ENCODE measurements at places on chromosomes 13 and 19. TPM values are rescaled to one million over a fixed set of nuclear protein-coding genes. Genes with fewer than 3 reads are reported as not detected.

- H3K27ac ChIP-seq, result no peak overlapping the region
- H3K4me3 ChIP-seq, result no peak overlapping the region
- DNase-seq, result no peak
- H3K36me3 ChIP-seq, result peaks cover 74% of the 10 kb centered on the region
- H3K4me1 ChIP-seq, result no peaks in the 10 kb centered on the region
Observed at GRCh38 chr19:5672708-5673459, 7.4 kb downstream of the MICOS13 start.

- no peak for DNase-seq
- H3K4me1 ChIP-seq, result no peaks in the 10 kb centered on the region
- no peak overlapping the region for H3K27ac ChIP-seq
- H3K27me3 ChIP-seq, result peaks cover 64% of the 10 kb centered on the region
- no peak overlapping the region for H3K4me3 ChIP-seq
- H3K36me3 ChIP-seq, result no peaks in the 10 kb centered on the region
Observed at GRCh38 chr19:5498830-5499550, 43.8 kb downstream of the ZNRF4 start.

GRCh38 chr13:110471833-110472162 lies 89.7 kb downstream of the RAB20 start:
- H3K27me3 ChIP-seq, result no peaks in the 10 kb centered on the region
- peak overlapping the region; percentile 67 for H3K27ac ChIP-seq
- DNase-seq, result peak; percentile 87
- peaks cover 17% of the 10 kb centered on the region for H3K36me3 ChIP-seq
- no peak overlapping the region for H3K4me3 ChIP-seq

- H3K36me3 ChIP-seq, result peaks cover 38% of the 10 kb centered on the region
- H3K4me1 ChIP-seq, result no peaks in the 10 kb centered on the region
- no peak overlapping the region for H3K4me3 ChIP-seq
- H3K27me3 ChIP-seq, result no peaks in the 10 kb centered on the region
- H3K27ac ChIP-seq, result no peak overlapping the region
- peak; percentile 33 for DNase-seq
Observed at GRCh38 chr13:113460599-113460998, 7.3 kb upstream of the ADPRHL1 start.

DNA sequence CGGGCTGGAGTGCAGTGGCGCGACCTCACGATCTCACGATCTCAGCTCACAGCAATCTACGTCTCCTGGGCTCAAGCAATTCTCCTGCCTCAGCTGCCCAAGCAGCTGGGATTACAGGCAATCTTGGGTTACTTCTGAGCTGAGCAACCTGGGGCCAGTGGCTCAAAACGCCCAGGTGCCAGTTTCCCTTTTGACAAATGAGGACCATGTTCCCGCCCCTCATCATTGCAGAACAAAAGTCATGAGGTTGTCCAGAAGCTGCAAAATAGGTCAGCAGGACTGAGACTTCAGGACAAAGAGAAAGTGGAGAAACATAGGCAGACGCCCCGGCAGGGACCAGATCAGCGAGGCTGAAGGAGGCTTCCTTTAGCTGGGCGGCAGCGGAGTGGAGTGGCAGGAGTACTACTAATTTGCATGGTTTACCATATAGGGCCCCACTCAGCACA lies 3.3 kb upstream of the ADGRE5 start:
- H3K4me3 ChIP-seq, result no peak overlapping the region
- peaks cover 48% of the 10 kb centered on the region for H3K4me1 ChIP-seq
- DNase-seq, result no peak
- peak overlapping the region; percentile 92 for H3K27ac ChIP-seq
- H3K27me3 ChIP-seq, result no peaks in the 10 kb centered on the region

DNA sequence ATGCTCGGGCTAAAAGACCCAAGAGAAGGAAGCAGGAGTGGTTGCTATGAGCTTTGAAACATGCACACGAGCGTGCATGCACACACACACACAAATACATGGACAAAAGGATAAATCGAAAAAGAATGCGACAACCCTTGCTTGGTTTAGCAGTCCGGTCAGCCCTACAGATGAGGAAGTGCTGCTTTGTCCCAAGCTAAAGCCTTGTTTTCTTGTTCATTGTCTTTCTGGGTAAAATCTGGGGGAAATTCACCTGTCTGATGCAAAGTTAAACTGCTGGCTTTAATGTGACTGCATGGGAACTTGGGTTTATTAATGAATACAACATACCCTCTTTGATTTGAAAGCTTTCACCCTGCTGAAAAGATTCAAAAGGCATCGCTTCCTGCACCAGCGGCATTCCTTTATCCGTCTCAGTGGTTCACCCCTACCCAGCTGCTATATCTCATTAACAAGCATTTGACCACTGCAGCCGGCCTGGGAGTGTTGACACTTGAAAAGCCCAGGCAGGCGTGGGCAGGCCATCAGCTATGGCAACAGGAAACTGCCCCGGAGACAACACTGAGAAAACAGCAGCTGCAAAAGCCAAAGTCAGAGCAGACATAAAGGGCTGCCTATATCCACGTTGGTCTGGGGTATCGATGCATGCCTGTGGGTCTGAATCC lies 301.7 kb downstream of the NDFIP2 start:
- H3K27me3 ChIP-seq, result no peaks in the 10 kb centered on the region
- no peaks in the 10 kb centered on the region for H3K36me3 ChIP-seq
- no peaks in the 10 kb centered on the region for H3K4me1 ChIP-seq
- H3K27ac ChIP-seq, result peak overlapping the region; percentile 22

DNA sequence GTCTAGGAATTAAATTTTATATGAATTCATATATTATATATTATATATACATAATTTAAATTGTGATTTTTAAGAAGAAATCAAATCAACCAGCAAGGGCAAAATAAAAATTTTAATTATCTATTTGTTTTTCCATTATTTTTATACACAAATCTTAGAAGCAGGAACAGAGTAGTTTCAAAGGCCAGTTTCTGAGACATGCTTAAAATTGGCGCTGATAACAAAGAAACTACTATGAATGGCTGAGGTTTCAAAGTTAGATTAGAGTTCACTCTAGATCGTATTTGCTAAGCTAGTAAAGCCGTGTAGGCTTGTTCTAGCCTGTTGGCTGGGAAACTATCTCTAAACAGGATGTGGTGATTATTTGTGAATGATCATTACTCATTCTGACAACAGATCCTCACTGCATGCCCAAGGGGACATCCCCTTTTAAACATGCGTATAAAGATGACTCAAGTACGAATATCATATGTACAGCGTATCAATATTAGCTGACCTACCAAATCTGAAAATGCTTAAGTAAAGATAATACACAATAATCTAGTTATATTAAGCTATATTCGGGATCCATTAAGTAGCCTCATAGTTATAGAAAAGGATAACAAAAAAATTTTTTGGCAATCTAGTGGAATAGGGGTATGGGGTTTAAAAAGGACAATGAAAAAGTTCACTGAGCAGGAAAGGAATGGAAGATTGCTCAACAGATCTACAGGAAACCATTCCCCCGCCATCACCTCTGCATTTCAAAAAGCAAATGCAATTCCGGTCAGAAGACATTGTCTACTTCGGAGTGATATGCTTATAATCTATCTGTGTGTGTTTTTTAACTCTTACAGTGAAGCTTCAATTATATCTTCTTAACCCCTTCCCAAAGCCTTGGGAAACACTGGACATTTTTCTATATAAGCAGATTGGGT lies 150.1 kb downstream of the SHISA2 start:
- H3K4me3 ChIP-seq, result no peak overlapping the region
- no peak overlapping the region for H3K27ac ChIP-seq
- no peaks in the 10 kb centered on the region for H3K27me3 ChIP-seq
- peaks cover 12% of the 10 kb centered on the region for H3K4me1 ChIP-seq
- no peaks in the 10 kb centered on the region for H3K36me3 ChIP-seq

TMIGD2 gene
- 1.6 TPM for total RNA-seq

PLPPR3 gene
- total RNA-seq, result 0.41 TPM

KLK12 gene
- total RNA-seq, result not detected

ZNF253 gene
- total RNA-seq, result 16.6 TPM

All from spleen (tissue), 13 donors.